GM10248 (cell line): ENCODE measurements at places on chromosomes 11 and 22.
A peak's percentile ranks its signal among the peaks of the same experiment; 100 is the strongest.

DNA sequence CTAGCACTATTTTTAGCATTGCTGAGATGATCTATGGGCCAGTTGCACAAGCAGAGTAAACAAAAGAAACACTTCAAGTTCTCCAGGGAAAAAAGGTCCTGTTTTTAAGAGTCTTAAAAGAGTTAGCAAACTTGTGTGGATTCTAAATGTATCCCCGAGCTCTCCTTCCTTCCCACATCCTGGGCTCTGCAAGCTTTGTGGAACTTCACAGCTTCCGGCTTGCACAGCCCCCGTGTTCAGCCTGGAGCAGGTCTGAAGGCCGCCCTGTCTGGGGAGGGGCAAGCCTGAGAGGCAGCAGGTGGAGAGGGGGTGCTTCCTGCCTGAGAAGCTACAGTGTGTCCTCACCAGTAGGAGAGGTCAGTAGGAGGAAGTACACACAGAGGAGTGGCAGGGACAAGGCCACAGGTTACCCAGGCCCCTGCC is 35.1 kb upstream of the SUSD2 start:
- DNase-seq, result peak; percentile 83

DNA sequence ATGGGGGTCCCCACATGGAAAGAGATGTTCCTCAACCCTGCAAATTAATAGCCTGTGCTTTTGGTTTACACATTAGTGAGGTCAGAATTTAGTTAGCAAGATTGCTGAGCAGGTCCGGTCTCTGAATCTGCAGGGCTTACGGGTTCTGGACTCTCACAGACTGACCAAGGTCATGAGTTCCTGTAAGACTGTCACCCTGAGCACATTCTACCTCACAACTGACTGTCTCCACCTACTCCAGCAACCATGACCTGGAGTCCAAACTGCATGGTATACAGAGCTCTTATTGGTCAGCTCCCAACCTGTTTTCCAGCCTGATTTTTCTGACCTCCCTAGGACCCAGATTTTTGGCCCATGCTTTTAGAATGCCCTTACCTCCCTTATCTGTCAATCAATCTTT is 28.2 kb downstream of the DKK3 start:
- DNase-seq, result no peak

DNA sequence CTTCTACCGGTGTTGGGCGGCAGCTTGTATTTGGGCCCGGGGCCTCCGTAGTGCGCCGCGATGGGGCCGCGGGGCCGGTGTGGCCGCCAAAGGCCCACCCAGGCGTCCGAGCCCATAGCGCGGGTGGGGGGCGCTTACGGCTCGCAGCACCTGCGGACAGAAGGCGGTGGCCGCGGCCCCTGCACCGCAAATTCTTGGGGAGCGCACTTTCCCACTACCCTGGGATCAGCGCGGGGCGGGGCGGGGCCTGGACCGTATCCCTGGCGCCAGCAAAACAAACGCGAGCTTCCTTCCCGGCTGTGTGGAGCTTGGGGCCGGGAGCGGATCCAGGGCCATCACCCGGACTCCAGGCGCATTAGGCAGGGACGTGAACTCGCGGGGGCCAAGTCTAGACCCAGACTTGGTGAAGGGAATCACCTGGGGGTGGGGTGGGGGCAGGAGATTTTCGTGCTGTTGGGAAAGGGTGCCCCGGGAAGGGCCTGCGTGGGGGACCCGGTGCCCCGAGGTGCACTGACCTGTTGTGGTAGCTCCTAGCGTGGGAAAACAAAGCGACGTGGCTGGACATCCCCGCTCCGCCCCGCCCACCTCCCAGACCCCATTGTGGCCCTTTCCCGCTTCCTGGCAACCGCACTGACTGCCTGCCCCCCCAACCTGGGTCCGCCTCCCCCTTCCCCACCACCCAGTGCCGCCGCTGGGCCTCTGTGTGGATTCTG is 2.3 kb upstream of the TYMP start:
- DNase-seq, result no peak

- DNase-seq, result no peak
These were observed 62.6 kb upstream of the RASD2 start for GRCh38 chr22:35477911-35478582.

- DNase-seq, result peak; percentile 77
These were observed 8.3 kb upstream of the SLC39A13 start for GRCh38 chr11:47399860-47400767.

GRCh38 chr22:44702479-44703198 is 635 bp downstream of the PRR5 start:
- DNase-seq, result no peak

DNA sequence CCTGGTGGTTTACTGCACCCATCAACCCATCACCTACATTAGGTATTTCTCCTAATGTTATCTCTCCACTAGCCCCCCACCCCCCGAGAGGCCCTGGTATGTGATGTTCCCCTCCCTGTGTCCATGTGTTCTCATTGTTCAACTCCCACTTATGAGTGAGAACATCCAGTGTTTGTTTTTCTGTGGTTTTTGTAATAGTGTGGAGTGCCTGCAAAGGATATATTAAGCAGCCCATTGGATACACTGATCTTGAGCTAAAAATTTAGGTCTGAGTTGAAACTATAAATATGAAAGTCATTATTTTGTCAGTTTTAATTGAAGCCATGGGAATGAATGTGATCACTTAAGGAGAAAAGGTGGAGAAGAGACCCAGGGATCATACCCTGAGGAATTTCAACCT is 23.0 kb downstream of the MRPL48 start:
- DNase-seq, result no peak

GRCh38 chr11:103878646-103879045 is 157.8 kb upstream of the DDI1 start:
- DNase-seq, result no peak

DNA sequence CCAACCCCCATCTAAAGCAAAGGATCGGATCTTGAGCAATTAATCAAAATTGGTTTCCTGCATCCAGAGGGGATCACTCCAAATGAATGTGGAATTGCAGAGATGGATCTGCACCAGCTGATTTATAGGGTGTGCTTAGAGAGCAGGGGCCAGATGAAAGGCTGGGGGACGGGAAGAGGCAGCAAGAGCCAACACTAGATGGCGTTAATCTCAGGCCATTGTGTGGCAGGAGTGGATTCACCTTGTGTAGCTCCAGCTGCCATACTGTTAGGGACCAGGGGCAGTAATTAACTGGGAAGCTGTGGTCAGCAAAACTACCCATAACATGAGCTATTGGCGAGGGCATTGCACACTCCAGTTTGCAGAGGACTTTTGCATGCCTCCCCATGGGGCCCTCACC is 35.6 kb downstream of the SERPINH1 start:
- DNase-seq, result peak; percentile 60

DNA sequence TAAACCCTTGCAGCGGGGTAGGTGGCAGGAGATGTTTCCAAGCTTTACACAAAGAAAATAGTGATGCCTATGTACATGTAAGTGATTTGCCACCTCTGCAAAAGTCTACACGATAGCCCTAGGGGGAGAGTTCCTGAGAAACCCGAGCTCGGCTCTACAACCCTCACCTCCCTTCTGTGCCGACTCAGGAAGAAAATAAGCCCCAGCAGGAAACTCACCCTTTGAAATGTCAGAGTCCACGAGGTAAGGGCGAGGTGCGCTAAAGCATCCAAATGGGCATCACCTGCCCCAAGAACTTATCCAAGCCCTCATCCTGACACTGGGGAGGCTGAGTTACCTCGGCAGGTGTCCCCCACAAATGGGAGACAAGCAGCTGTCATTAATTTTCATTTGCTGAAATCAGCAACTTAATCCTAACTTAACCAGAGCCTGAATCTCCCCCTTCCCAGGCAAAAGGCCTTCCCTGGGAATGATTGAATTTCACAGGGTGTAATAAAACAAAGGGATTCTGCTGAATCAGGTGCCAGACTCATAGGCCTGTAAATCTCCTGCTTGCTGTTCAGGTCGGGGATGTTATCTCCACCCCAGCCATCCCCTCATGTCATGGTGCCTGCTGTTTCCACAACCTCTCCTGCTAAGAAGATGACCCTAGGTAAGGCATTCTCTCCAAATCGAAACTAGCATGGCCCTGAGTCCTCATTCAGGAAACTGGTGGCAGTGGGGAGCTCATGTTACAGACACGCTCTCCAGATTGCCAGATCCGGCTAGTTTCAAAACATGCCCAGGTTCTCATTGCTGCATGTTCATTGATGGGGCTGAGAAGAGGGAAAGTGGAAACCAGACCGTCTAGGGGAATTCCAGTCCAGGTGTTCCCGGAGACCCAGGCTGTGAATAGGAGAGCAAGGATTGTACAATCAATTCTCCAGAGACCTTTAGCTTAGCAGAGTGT is 105.3 kb upstream of the KIRREL3 start:
- DNase-seq, result no peak

DNA sequence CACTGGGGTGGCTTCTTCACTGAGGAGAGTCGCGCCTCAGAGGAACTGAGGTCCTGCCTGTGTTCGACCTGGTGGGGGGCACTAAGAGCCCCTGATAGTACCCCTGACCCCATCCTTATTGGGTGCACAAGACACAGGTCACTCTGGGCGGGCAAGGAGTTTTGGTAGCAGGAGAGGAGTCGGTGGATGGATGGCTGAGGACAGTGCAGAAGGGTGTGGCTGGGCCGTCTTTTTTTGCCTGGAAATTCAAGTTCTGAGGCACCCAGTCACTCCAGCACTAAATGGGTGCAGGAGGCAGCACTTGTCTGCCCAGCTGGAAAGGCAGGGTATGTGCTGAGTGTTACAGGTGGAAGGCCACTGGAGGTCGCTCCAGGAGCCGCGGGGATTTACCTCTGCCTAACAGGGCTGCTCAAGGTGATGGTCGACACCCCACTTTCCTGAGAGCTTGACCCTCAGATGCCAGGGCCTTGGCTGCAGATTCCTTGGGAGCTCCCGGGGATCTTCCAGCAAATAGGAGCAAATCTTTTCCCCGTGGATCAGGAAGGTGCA is 960 bp downstream of the TSSC4 start:
- DNase-seq, result no peak

DNA sequence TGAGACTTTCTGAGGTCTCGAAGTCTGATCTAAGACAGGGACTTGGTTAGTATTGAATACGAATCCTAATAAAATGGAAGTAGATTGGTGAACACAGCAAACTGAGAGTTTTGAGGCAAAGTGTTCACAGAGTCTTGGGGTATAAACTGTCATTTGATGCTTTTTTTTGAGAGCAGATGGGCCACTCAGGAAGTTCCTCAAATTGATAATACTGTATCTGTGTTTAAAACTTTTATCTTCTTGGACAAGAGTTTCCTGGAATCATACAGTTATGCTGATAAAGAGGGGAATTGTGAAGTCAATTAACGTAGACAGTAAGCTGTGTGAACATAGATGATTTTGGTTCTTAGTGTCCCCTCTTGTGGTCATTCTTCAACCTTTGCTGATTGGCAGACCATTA is 80.0 kb upstream of the CLPB start:
- DNase-seq, result no peak

- DNase-seq, result no peak
These were observed 374.8 kb downstream of the MIAT start for GRCh38 chr22:27032091-27032761.

DNA sequence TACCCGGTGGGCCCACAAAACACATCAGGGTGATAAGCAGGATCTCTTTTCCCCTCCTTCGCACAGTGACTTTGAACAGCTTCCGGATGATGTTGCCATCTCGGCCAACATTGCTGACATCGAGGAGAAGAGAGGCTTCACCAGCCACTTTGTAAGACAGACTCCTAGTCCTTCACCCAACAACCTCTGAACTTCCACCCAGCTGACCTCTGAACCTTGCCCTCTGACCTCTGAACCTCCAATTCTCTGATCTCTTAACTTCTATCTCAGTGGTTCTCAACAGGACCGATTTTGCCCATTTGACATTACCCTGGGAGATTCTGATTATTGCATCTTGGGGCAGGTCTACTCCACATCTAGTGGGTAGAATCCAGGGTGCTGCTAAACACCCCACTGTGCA is 3.2 kb downstream of the NCF4 start:
- no peak for DNase-seq

DNA sequence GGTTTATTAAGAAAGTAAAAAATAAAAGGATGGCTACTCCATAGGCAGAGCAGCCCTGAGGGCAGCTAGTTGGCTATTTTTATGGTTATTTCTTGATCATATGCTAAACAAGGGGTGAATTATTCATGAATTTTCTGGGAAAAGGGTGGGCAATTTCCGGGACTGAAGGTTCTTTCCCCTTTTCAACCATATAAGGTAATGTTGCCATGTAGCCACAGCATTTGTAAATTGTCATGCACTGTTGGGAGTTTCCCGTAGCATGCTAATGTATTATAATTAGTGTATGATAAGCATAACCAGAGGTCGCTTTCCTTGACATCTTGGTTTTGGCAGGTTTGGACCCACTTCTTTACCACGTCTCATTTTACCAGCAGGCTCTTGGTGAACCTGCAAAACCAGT is 610.4 kb upstream of the B3GAT1 start:
- no peak for DNase-seq

DNA sequence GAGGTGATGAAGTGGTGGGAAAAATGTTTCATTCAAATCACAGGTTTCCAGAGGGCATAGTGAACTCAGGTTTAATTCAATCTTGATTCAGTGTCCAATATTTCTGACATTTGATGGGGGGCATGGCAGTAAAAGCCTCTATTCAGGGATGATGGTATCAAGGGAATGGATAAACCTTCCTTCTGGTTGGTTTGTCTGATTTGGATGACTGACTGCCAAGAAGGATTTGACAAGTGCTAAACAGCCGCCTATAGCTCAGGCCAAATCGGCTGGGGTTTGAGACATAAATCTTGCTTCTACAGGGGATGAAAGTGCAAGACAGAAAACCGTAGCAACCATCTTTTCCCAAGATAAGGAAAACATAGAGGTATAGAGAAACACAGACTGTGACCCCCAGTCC is 121.8 kb upstream of the C11orf87 start:
- DNase-seq, result no peak

DNA sequence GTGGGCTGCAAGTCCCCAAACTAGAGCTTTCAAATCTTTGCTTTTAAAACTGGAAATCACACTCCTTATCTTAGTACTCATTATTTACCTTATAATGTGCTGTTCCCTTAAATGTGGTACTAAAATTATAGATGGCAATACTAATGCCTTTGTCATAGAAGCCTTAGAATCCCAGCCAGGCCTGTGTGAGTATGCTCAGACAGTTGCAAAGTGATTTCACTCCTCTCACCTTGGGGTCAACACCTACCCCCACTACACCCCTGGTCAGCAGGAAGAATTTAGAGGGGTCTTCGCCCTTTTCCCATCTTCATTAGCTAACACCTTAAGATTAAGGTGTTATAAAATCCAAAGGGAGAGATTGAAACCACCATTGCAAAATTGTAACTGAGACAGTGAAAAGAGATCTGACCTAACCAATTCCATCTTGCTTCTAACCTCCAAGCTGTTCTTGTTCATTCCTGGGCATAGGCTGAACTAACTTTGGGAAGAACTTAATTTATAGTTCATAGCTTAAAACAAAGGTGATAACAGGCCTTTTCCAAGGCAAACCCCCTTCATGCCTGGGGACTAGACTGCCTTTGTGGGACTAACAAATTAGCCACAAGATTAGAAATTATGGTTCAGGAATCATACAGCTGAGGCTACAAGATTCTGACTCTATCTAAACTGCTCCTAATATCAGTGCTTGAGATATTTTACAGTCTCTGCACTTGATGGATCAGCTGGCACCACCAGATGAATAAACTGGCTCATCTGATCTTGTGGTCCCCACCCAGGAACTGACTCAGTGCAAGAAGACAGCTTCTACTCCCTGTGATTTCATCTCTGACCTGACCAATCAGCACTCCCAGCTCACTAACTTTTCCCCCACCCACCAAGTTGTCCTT is 10.4 kb upstream of the MRPL17 start:
- no peak for DNase-seq

- no peak for DNase-seq
These were observed 32.9 kb upstream of the HORMAD2 start for GRCh38 chr22:30047364-30047738.

GRCh38 chr11:116656011-116656410 is 116.8 kb downstream of the BUD13 start:
- no peak for DNase-seq
